Psoas muscle (tissue), 8 donors: ENCODE measurements at places on chromosomes 6 and 20. TPM values are rescaled to one million over a fixed set of nuclear protein-coding genes. Genes with fewer than 3 reads are reported as not detected.
A peak's percentile ranks its signal among the peaks of the same experiment; 100 is the strongest.

- peak; percentile 71 for DNase-seq
Measured at GRCh38 chr6:167993169-167993568, 4.3 kb upstream of the KIF25 start.

DNA sequence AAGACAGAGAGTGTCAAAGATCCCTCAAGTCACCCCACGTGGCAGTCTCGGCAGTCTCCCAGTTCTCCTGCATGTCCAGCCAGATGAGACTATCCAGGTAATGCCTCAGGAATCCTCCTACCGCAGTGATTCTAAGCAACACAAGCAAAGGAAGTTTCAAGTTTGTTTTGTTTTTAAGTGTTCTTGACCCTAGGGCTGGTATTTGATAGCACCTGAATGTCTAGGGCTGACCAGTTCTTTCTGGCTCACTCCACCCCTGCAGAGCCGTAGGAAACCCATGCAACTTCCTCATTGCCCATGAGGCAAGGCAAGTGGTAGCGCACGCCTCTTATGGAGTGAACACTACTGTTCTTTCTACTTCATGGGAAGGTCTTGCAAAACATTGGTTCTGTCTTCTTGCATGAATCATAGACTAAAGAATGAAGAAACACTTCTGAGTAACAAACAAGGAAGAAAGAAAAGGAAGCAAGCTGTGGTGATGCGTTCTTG is 24.8 kb upstream of the FOXQ1 start:
- no peak for DNase-seq

DNA sequence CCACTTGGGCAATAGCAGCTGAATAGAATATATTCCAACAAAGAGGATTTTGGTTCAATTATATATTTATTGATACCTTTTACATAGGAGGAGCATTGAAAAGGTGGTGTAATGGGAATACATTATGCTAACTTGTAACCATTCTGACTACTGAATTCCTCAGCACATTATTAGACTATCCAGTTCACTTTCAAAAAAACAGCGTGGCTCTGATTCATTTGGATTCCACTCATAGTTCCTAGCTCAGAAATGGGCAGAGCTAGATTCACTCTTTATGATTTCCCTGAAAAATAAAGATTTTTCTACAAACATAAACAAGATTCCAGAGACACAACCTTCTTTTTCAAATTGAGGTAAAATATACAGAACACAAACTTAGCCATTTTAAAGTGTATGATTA is 9.2 kb upstream of the TRERF1 start:
- no peak for DNase-seq

GRCh38 chr20:49288784-49289696 is 11.2 kb upstream of the ZNFX1 start:
- no peak for DNase-seq

GRCh38 chr20:40778894-40779496 is 90.0 kb upstream of the MAFB start:
- DNase-seq = no peak

DNA sequence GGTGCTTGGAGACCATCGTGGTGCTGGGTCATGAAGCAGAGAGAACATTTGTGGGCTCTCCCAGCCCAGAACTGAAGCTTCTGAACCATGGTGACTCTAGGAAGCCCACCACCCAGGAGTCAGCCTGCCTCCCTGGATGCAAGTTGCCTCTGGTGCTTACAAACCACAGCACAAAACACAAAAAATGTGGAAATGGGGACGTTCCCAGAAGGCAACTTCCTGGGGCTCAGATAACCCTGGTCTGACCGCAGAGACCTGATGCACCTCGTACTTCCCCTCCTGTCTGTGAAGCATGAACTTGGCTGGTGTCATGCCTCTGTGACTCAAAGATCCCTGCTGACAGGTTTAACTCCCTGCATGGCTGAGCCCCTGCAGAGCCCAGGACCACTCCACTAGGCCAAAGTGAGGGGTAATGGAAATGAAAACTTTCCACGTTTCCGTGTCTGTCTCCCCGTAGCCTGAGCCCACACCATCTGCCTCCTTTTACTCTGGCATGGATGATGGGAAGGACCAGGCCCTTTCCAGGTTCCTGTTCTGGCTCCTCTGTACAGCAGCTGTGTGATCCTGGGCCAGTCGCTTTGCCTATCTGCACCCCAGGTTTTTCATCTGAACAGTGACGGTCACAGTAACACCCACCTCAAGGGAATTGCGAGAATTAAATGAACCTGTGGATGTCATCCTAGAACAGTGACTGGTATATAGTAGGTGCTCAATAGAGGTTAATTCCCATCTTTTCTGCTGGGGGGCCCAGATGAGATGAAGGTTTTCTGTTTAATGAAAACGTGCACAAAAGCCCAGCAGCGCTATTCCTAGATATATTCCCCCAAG is 57.7 kb downstream of the PPP1R16B start:
- DNase-seq = no peak

DNA sequence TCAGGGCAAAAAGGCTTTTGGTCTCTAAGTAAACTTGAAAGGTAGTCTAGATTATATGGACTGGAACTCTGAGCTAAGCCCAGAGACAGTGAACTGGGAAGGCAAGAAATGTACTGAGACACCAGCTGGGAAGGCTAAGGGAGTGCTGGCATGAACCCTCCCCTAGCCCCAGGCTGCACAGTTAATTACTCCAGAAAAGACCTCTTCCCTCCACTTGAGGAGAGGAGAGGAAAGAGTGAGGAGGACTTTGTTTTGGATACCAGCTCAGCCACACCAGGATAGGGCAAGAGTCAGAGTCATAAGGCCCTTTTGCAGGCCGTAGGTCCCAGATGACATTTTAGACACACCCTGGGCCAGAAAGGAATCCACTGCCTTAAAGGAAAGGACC is 84.1 kb upstream of the GJE1 start:
- DNase-seq = no peak

- DNase-seq = no peak
Measured at GRCh38 chr6:90894285-90895130, 307.6 kb upstream of the MAP3K7 start.

GRCh38 chr20:38799203-38799602 is 6.3 kb upstream of the PPP1R16B start:
- no peak for DNase-seq

- DNase-seq = no peak
Measured at GRCh38 chr20:59258221-59258621, 42.2 kb upstream of the EDN3 start.

DNA sequence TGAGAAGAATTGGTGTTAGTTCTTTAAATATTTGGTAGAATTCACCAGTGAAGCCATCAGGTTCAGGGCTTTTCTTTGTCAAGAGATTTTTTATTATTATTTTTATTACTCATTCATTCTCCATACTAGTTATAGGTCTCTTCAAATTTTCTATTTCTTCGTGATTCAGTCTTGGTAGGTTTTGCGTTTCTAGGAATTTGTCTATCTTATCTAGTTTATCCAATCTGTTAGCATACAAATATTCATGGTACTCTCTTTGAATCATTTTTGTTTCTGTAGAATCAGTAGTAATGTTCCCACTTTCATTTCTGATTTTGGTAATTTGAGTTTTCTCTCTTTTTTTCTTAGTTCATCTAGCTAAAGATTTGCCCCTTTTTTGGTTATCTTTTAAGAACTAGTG is 52.3 kb upstream of the PRDM1 start:
- DNase-seq = no peak

GRCh38 chr6:150204705-150205472 is 62.0 kb downstream of the PPP1R14C start:
- peak; percentile 25 for DNase-seq

GRCh38 chr6:2507016-2507415 is 243.7 kb downstream of the MYLK4 start:
- DNase-seq = no peak

GRCh38 chr20:38806855-38807655 is 1.6 kb downstream of the PPP1R16B start:
- no peak for DNase-seq

DNA sequence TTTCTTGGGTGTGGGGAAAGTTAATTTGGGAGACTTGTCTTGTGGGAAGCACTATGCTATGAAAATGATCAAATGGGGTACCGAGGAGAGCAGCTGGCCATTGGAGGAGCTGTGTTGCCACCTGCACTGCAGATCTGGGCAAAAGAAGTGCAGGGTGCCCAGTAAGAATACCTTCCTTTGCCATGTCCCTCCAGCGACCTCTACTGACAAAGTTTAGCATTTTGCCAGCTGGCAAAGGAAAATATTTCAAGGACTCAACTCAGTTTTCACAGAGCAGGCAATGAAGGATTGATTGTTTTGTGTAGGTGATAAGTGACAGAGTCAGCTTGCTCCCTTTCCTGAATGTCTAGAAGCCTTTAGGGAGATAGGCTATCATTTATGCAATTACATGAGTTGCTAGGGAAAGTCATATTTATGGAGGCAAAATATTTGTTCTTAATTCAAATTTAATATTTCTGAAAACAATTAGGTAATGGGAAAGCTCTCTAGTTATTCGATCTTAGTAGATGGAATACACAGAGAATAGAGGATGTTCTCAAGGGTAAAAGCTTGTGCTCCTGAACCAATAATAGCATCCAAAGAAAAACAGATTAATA is 118.4 kb downstream of the FARS2 start:
- DNase-seq = no peak

DNA sequence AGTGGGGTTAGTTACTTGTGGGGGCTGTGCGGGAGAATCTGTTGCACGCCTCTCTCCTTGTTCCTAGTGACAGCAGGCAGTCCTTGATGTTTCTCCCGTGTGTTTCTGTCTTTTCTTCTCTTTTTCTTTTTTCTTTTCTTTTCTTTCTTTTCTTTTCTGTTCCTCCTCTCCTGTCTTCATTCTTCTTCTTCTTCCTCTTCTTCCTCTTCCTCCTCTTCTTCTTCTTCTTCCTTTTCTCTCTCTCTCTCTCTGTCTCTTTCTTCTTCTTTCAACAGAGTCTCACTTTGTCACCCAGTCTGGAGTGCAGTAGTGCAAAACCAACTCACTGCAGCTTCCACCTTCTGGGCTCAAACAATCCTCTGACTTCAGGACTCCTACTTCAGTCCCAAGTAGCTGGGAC is 6.8 kb upstream of the AIG1 start:
- no peak for DNase-seq

- no peak for DNase-seq
Measured at GRCh38 chr6:151388997-151389617, 2.3 kb downstream of the ZBTB2 start.

Gene ANGPT4
- polyA plus RNA-seq = 0.14 TPM

Gene ETV7
- not detected for polyA plus RNA-seq

Gene ID4
- polyA plus RNA-seq = 0.79 TPM

Gene RIPPLY2
- polyA plus RNA-seq = not detected

Gene DEFB124
- 0.18 TPM for polyA plus RNA-seq

Gene FAM217A
- not detected for polyA plus RNA-seq
